ENCODE measurements at places on chromosomes 2 and 18.

DNA sequence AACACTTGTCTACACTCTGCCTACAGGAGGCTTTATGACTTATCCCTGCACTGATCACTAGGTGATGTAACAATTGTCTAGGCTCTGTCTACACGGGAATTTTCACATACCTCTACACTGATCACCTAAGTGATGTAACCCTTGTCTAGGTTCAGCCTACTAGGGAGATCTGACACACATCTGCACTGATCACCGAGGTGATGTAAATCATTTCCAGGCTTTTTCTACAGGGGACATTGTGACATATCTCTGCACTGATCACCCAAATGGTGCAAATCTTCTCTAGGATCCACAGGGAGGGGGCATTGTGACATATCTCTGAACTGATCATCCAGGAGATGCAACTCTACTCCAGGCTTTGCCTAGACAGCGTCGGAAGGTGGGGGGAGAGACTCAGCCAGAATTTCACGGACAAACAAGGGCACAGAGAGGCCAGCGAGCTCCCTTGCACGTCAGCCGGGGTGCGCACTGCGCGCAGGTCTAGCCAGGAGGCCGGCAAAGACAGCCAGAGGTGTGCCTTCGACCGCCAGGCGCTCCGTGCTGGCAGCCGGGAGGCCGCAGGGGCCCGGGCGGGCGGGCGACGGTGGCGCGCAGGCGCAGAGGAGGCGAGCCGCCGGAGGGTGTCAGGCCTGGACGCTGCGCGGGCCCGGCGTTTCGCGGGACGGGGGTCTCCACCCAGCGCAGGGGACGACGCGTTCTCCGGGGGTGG lies 46.9 kb upstream of the USP14 start:
- peak; percentile 61 for DNase-seq

DNA sequence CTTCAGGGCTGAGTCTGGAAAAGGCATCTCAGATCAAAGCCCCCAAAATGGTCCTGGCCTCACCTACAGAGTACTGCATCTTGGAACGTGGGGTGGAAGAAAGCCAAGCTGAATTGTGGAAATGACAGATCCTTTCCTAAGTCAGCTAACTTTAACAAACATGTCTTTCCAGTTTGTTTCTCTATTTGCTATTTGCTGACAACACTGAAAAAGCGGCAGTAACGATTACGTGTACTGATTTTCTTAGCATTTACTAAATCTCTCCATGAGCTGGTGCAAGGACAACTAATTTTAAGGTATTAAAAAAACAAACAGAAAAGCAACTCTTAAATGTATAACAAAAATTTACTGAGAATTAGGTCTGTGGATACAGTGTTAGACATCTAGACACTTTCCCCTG lies 1.1 kb downstream of the HIBCH start:
- no peak for DNase-seq

- peak; percentile 75 for DNase-seq
Observed at GRCh38 chr18:9614401-9615279, at the start of gene PPP4R1. Gene PPP4R1 (minus strand): TSS chr18:9614559. CDS start chr18:9614484, 75 bp downstream.

GRCh38 chr2:54677476-54678265 lies 45.8 kb upstream of the EML6 start:
- DNase-seq = no peak

DNA sequence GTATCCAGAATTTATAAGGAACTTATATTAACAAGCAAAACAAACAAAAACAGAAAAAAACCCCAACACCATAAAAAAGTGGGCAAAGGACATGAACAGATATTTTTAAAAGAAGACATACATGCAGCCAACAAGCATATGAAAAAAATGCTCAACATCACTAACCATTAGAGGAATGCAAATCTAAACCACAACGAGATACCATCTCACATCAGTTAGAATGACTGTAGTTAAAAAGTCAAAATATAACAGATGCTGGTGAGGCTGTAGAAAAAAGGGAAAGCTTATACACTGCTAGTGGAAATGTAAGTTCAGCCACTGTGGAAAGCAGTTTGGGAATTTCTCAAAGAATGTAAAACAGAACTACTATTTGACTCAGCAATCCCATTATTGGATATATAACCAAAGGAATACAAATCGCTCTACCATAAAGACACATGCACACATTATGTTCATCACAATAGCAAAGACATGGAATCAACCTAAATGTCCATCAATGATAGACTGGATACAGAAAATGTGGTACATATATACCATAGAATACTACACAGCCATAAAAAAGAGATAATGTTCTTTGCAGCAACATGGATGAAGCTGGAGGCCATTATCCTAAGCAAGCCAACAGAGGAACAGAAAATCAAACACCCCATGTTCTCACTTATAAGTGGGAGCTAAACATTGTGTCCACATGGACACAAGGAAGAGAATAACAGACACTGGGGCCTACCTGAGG lies 25.3 kb downstream of the PREPL start:
- no peak for DNase-seq

DNA sequence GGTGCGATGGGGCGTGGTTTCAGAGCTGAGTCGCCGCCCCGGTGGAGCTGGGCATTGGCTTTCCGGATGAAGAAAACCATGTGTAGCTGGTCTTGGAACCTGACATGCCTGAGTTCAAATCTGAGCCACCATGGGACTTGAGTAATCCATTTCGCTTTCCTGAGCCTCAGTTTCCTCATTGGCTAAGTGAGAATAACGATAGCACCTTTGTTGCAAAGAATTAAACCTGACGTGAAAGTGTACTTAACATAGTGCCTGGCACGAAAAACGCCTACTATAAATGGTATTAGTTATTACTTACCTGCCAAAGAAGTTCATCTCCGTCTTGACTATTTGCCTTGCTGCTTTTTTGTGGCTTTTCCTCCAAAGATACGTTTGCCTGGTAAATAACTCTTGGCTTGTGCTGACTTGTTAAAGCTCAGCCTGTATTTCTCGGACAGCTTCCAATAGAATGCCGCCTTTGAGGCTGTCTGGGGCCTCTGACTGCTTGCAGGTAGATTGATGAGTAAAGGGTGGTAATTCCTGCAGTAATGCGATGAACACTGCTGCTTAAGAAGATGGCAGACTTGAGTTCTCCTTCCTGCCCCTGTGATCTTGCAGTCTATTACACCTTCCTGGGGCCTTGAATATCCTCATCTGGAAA lies 1.3 kb downstream of the CDCA7 start:
- peak; percentile 7 for DNase-seq

DNA sequence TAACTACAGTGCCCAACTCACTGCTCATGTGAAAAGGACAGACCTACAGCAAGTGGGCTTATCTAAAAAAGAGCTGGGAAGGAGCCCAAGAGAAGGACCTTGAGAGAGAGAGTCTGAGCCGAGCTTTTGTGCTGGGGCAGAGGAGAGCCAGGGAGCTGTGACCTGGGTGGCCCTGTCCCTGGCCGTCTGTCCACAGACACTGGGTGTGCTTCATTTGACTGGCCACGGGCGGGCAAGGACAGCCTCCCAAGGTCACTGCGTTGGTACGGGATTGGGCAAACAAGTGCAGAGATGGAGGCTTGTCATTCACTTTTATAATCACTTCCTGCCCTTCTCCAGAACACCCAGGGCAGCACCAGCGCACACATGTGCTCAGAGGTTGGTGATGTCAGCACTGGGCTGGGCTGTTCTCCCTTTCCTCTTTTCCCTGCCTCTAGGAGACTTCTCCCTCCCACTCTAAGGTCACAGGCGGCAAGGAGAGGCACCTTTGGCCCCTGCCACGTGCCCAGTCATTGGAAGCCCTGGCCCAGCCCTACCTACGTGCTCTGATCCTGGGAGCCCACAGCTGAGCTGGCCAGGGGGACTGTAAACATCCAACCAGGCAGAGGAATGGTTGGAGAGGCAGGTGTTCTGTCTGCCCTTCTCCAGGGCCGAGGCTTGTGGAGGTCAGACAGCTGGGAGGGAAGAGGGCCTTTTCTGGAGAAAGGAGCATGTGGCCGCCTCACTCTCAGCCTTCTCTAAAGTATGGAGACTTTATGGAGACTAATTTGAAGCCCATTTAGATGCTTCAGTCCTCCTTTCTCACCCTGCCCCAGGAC lies 6.4 kb upstream of the PSD4 start:
- DNase-seq = peak; percentile 66

- no peak for DNase-seq
Observed at GRCh38 chr2:17125989-17126620, 392.1 kb downstream of the RAD51AP2 start.

DNA sequence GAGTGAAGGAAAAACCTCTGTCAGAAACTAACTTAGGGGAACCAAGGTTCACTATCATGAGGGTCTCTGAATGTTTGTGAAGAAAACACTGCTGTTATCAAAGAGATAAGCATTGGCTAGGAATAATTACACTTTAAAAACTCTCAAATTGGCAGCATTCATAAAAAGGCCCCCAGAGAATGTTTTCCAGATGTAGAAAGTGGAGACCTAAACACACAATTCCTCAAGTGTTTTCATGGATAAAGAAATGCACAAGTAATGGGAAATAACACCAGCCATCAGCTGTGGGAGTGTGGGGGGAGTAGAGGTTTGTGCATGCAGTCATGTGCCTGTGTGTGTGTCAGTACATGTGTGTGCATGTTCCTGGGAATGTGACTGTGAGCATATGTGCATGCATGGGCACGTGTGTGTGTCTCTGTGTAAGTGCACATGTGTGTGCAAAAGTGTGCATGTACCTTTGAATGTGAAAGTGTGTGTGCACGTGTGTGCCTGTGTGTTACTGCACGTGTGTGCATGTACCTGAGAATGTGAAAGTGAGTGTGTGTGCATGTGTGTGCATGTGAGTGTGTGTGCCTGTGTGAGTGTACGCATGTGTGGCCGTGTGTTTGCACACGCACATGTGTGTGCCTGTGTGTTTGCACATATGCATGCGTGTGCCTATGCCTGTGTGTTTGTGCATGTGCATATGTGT lies 854.3 kb upstream of the SALL3 start:
- DNase-seq = no peak

DNA sequence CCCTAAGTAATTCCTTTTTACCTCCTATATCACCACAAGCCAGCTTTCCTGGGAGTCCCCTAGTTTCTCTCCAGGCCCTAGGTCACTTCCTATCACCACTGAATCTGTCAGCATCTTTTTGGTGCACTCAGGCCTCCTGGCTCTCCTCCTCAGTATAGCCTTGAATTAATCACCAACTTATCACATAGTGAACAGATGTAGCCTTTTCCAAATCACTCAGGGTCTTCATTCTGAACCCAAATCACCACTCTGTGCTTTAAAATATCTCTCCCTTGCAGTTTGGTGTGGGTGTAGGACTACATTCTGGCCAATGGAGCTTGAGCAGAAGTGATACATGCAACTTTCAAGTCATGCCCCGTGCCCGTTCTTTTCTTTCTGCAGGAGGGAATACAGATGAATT lies 29.6 kb upstream of the ATP8B1 start:
- no peak for DNase-seq

GRCh38 chr2:97714084-97714949 lies 941 bp downstream of the ZAP70 start:
- peak; percentile 28 for DNase-seq

DNA sequence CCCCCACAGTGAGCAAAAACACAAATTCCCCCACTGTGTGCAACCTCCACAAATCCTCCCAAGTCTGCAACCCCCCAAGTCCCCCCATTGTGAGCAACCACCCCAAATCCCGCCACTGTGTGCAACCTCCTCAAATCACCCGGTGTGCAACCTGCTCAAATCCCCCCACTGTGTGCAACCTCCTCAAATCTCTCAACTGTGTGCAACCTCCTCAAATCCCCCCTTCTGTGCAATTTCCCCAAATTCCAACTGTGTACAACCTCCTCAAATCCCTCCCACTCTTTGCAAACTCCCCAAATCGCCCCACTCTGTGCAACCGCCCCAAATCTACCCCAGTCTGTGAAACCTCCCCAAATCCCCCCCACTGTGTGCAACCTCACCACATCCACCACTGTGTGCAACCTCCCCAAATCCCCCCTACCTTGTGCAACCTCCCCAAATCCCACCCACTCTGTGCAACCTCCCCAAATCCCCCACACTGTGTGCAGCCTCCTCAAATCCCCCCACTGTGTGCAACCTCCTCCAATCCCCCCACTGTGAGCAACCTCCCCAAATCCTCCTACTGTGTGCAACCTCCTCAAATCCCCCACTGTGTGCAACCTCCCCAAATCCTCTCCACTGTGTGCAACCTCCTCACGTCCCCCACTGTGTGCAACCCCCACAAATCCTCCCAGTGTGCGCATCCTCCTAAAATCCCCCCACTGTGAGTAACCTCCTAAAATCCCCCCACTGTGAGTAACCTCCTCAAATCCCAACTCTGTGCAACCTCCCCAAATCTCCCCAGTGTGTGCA lies 115.2 kb downstream of the TPO start:
- no peak for DNase-seq

DNA sequence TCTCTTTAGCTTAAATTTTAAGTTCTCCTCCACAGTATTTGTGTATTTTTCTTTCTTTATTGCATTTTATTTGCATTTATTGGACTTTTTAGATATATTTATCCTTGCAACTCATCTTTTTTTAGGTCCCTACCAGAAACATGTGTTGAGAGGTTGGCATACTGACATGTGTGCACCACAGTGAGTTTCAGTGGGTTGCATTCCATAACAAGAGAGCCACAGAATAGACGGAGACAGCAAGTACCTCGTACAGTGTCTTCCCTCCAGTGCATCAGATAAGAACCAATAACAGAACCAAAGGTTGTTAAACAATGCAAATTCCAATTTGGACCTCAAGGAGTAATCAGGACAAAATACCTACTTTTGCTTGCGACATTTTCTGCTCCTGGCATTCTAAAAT lies 111.9 kb downstream of the DNAH7 start:
- DNase-seq = no peak

DNA sequence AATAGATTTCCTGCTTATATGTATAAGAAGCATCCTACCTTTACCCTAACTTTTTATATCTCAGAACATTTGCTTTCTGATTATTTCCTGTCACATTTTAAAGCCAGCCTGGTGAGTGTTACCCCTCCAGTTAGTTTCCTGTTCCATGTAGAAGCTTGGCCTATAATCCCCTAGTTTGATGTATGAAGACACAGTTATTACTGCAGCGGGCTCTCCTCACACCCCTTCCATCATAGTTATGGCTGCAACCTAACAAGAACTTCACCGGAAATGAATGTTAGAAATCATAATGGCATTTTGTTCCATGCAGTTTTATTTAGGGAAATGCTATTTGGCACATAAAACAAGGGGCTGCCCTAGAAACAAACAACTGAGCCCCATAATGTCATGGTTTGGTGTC lies 400.2 kb upstream of the SETBP1 start:
- no peak for DNase-seq

DNA sequence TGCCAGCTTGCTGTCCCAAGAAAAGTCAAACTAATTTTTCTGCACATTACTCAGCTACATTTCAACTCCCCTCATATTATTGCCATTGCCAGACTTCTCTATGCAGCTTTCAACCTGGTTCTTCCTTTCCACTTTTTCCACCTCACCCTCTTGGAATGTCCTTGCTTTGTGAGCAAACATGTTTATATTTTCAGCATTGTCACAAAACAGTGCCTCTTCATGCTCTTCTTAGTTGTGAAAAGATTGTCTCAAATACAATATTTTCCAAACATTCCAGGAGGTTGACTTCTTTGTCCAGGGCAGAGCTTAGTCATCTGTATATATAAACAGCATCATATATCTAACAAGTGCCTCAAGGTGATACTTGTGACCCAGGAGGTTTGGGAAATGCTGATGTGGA lies 803.3 kb upstream of the CELF4 start:
- no peak for DNase-seq

GRCh38 chr2:100235098-100235497 lies 87.2 kb downstream of the LONRF2 start:
- peak; percentile 66 for DNase-seq

- DNase-seq = no peak
Observed at GRCh38 chr2:31255911-31256571, 22.1 kb downstream of the EHD3 start.
